ENCODE measurements at places on chromosomes 6 and 20.

DNA sequence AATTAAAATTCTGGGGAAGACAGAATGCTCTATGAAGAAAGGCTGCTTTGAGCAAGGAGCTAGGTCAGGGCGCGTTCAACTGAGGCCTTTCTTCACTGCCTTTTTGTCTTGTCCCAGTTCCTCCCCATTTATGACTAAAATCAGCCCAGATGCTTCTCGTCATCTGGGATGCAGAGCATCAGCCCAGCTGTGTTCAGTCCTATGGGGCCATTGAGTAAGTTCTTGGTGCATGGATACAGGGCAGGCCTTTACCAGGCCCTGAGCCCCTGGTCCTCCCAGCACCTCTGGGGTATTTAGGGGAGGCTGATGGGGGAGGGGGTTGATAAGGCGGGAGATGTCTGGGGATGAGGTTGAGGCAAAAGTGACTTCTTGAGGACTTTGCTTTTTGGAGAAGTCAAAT lies 55.7 kb downstream of the PTPN1 start:
- DNase-seq = no peak

DNA sequence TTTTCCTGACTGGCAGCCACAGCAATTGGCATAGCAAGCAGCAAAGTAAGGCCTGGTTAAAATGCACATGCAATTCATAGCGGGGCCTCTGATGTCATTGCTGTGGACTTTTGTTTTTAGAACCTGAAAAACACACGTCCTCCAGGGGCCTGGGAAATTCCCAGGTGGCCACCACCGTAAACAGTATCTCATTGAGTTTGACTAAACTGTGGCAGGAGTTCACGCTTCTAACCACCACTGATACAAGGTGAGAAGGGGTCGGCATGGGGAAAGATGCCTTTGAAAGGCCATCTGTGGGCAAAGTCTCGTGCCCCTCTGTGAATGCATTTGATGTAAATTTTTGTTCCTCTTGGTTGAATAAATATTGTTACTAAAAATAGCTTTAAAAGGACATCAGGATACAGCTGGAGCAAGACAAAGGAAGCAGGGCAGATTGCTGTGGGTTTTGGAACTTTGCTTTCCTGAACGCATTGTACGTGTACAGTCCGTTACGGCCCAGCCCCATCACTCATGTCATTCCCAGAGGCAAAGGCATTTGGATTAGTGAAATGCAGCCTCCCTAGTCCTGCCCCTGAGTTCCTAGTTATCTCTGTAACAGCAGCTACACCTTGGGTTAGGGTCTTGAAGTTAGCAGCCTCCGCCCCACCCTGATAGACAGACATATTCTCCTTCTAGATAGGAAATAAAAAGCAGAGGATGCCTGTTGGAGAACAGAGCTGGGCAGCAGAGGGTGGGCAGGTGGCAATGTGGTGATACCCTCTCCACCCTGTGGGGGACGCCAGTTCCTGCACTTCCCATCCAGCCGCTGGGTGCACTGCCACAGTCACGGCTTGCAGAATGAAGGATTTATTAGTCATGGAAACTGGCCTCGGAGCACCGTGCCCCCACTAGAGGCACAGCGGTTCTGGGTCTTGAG lies 80.3 kb downstream of the ZDHHC14 start:
- DNase-seq = peak; percentile 67

DNA sequence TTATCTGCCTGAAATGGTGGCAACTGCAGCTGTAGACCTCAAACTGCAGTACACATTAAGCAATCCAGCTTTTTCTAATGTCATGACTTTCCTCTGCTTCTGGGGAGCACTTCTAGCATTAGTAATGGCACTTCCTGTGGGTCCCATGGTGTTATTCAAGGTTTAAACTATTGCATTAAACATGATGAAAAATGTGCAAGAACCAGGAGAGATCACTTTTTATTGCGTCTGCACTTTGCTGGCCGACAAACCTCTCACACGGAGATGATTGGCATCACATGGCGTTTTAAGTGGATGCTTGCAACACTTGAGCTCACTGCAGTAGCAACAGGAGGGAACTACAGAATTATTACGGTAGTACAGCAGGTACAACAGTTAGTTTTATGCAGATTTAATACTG lies 148.4 kb downstream of the HIVEP2 start:
- DNase-seq = no peak

DNA sequence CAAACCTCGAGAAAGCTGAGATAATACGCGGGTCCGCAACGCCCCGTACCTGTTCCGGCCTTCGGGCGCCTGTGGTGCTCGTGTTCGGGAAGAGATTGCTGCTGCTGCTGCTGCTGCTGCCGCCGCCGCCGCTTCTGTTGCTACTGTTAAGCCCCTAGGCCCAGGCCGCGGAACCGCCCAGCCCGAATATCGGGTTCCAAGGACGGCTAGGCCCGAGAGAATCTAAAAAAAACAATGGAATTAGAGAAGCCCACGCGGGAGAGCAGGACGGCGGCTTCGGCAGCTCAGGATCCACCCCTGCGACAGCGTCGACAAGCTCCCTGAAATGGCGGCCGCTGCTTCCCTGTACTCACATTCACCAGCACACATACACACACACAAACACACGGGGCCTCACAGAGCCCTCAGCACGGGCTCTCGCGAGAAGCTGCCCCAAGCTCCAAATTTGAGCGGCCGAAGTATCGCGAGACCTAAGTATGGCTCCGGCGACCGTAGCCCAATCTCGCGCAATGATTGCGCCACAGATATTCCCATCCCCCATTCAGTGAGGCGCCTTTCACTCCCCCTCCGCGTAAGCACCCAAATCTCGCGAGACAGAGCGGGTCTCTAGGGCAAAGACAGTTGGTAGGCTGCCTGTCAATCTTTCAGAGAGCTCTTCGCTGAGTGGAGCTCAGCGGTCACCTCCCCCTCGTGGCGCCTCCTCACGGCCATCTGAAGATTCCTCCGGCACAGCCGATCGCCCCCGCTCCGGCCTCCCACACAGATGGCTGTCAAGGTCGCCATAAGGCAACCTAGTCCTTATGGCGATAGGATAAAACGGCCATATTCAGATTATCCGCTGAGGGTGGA lies at the start of gene RBM39:
RBM39 (minus strand) TSS at position 369 of the 849 bp plus-strand sequence. CDS start 1,386 bp downstream, outside the sequence.
- DNase-seq = peak; percentile 93

GRCh38 chr6:2753110-2753489 lies 2.4 kb upstream of the MYLK4 start:
- DNase-seq = no peak

DNA sequence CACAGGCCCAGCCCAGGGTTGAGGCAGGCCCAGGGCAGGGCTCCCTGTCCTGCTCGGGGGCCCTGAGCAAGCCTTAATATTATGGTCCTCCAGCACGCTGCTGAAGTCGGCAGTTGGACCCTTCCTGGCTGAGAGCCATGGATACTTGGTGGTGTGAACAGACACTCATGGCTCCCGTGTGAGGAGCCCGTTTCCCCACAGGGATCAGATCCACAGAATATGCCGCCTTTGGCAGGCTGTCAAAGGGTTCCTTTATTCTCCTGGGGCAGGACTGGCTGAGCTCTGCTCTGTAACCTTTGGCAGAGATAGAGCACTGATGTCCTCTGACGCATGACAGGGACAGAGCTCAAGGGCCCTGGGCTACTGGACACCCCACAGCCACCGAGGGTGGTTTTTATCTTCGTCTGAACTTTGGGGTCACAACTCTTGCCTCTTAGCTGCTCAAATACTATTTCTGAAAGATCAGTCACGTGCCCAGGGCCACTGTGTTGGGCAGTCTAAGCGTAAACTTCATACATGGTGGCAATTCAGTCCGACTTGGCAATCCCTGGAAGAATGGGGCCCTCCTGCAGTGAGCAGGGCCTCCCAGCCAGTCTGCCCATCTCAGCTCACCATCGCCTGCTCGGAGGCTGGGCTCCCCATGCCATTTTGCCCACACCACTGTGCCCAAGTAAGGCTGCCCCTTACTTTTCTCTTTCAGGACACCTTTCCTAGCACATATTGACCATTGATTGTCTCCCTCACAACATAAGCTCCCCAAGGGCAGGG lies 49.1 kb downstream of the TTI1 start:
- no peak for DNase-seq

All from HuH-7 (cell line).